Foreskin keratinocyte (primary cell): ENCODE measurements at places on chromosomes 16 and 17. TPM values are rescaled to one million over a fixed set of nuclear protein-coding genes. Genes with fewer than 3 reads are reported as not detected.

Gene MMP28
- total RNA-seq, result 4.1 and 4.5 TPM in 2 replicates

Gene IL34
- total RNA-seq, result 0.11 and 0.17 TPM in 2 replicates

Gene CA5A
- total RNA-seq, result not detected in 2 replicates

Gene ENPP7
- not detected in 2 replicates for total RNA-seq

Gene DHRS7B
- 34.5 and 35.9 TPM in 2 replicates for total RNA-seq

Gene CPNE7
- 5.5 and 8.4 TPM in 2 replicates for total RNA-seq
